Placental epithelial cell (primary cell): ENCODE measurements at places on chromosomes 3 and 15. TPM values are rescaled to one million over a fixed set of nuclear protein-coding genes. Genes with fewer than 3 reads are reported as not detected.

The CCR9 gene
- not detected in 2 replicates for total RNA-seq

The MOBP gene
- 0.76 TPM in 1 of 2 replicates, not detected in the other for total RNA-seq

The ALDH1A2 gene
- 0.79 and 4.3 TPM in 2 replicates for total RNA-seq

The C2CD4A gene
- 0.11 TPM in 1 of 2 replicates, not detected in the other for total RNA-seq

The CLEC3B gene
- 1.4 TPM in 1 of 2 replicates, not detected in the other for total RNA-seq
